Trophoblast cell (in vitro differentiated cells and primary cell): ENCODE measurements at places on chromosomes 3 and 15.

GRCh38 chr3:4972652-4973643 is 6.3 kb upstream of the BHLHE40 start:
- no peaks in the 10 kb centered on the region for H3K27me3 ChIP-seq
- H3K36me3 ChIP-seq, result no peaks in the 10 kb centered on the region
- DNase-seq, result no peak
- peaks cover 7% of the 10 kb centered on the region for H3K4me1 ChIP-seq

- H3K27ac ChIP-seq, result no peak overlapping the region
- H3K4me3 ChIP-seq, result peak overlapping the region; percentile 71
- H3K27me3 ChIP-seq, result peaks cover 22% of the 10 kb centered on the region
- DNase-seq, result no peak
- no peaks in the 10 kb centered on the region for H3K36me3 ChIP-seq
- H3K4me1 ChIP-seq, result peaks cover 2% of the 10 kb centered on the region
Measured at GRCh38 chr3:26624209-26624765, 1.7 kb downstream of the LRRC3B start.

- H3K27ac ChIP-seq, result no peak overlapping the region
- H3K4me1 ChIP-seq, result no peaks in the 10 kb centered on the region
- no peak overlapping the region for H3K4me3 ChIP-seq
- H3K27me3 ChIP-seq, result no peaks in the 10 kb centered on the region
Measured at GRCh38 chr3:48765376-48765775, 48.4 kb upstream of the IP6K2 start.

DNA sequence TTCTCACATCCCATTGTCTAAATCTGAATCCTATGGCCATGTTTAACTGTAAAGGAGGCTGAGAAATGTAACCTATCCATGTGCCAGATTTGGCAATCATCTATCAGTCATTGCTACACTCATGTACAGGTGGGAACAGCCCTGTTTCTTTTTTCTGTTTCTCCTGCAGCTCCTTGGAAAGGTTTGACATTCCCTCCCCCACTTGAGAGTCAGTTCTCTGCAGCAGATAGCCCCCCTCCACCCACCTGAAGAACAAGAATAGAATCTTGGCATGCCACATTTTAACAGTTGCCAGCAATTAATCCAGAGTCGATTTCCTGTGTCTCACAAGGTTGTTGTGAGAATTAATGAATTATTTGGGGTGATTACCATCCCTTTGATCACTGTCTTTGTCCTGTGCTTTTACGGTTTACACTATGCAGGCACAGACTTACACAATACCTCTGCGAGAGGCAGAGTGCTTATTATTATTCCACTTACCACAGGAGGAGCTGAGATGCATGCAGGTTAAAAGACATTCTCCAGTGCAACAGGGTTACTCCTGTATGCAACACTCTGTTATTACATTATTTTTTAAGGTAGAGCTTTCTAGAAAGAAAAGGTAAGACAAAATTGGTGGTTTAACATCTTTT is 351.0 kb upstream of the THRB start:
- H3K4me1 ChIP-seq, result no peaks in the 10 kb centered on the region
- no peak for DNase-seq
- H3K27ac ChIP-seq, result no peak overlapping the region
- no peak overlapping the region for H3K4me3 ChIP-seq
- no peaks in the 10 kb centered on the region for H3K36me3 ChIP-seq

DNA sequence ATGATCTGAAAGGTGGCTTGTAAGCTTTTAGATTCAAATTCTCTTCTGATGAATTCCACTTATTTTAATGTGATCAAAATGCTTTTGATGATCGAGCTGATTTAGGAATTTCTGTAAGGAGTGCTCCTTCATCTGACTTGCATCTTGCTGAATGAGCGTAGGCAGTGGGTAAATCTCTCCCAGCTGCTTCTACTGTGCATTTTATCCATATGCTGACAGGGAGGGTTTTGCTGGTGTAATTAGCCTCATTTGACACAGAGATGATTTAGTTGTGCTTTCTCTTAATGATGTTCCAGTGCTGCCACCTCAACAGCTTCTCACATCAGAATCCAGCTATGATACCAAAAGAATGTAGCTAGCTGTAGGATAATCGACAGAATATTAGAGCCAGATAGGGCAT is 3.8 kb upstream of the LMOD3 start:
- no peak overlapping the region for H3K4me3 ChIP-seq
- no peak for DNase-seq
- no peaks in the 10 kb centered on the region for H3K36me3 ChIP-seq
- H3K27me3 ChIP-seq, result no peaks in the 10 kb centered on the region

DNA sequence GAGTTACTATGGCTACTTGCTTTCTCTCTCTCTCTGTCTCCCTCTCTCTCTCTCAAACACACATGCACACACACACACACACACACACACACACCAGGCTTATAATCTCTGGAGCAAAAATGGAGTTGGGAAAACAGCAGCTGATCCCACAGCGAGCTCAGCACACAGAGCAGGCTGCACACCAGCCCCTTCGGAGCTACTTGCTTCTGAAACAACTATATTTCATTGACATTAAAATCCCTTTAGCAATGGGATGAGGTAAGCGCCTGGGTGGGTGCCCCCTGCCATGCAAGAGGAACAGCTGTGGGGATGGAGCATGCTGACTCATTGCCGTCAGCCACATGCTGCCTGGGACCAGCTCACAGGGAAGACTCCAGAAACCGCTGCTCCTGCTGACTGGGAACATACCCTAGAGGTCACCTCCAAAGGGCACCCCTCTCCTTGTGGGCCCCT is 45.7 kb downstream of the B3GNT5 start:
- peaks cover 8% of the 10 kb centered on the region for H3K4me1 ChIP-seq
- H3K4me3 ChIP-seq, result no peak overlapping the region
- no peak overlapping the region for H3K27ac ChIP-seq
- no peak for DNase-seq
- H3K36me3 ChIP-seq, result no peaks in the 10 kb centered on the region
- no peaks in the 10 kb centered on the region for H3K27me3 ChIP-seq

DNA sequence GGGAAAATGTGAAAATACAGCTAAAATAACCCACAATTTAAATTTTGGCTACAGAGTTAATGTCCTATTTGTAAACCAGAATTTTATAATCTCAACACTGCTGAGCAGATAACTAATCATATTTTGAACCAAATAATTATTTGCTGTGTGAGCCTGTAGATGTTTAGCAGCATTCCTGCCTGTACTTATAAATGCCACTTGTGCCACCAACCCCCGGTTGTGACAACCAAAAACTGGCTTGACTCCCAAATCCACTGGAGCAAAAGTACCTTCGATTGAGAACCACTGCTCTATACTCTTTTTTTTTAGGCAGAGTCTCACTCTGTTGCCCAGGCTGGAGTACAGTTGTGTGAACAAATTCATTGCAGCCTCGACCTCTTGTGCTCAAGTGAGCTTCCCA is 78.5 kb downstream of the CNTN6 start:
- no peaks in the 10 kb centered on the region for H3K4me1 ChIP-seq
- DNase-seq, result no peak
- H3K36me3 ChIP-seq, result no peaks in the 10 kb centered on the region
- no peak overlapping the region for H3K27ac ChIP-seq
- H3K4me3 ChIP-seq, result no peak overlapping the region

DNA sequence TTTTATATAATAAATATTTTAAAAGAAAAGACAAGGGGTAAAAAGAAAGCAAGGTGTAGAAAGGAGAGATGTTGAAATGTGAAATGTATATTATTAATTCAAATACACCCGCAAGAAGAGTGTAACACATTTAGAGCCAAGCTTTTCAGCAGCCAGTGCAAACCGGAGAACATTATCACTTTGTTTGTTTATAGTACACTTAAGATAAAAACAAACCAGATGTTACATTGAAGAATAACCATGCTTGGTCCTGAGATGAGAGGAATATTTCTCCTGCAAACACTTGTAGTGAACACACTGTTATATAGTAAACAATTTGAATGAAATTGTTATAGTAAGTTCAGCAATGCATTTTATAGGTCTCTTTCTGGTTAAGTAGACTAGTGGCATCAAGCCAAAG is 1441.5 kb downstream of the OTOL1 start:
- H3K36me3 ChIP-seq, result no peaks in the 10 kb centered on the region
- no peaks in the 10 kb centered on the region for H3K27me3 ChIP-seq
- no peak overlapping the region for H3K27ac ChIP-seq
- no peak for DNase-seq
- H3K4me3 ChIP-seq, result no peak overlapping the region

DNA sequence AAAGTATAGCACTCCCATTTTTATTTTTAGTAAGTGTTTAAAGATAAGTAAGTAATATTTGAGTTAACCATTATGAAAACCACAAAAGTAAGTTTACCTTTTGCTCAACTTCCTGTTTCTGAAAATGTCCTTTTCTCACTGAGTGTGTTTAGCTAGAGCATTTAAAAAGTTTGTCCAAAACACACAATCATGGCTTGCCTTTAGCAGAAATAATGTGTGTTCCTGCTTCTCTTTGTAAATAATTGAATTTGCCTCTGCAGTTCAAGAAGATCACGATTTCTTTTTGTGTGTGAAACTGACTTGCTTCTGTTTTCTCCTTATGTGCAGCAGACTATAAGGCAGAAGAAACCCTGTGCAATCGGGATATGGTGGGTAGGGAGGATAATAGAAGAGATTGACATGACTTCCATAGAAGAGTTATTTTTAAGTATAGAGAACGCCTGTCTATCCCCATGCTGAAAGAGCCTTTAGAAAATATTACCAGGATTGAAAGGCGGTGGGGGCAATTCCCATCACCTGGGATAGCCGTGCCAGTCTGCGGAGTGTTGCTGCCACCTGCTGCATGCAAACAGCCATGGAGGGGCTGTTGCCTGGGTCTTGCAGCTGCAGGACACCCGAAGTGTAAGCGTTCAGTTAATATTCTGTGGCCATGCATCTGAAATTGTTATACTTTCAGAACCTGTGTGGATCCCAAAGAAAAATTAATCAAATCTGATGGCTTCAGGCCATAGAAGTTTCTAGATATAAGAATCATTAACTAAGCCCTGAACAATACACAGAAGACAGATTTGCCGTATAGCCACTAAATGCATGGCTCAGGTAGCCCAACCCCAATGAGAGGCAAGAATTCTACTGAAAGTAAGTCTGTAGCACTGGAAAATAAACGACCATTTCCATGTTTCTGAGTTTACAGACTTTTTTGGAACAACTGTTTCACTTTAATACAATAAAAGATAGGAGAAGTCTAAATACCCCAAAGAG is 2.4 kb upstream of the CD96 start:
- peak; percentile 53 for DNase-seq
- no peaks in the 10 kb centered on the region for H3K27me3 ChIP-seq
- H3K36me3 ChIP-seq, result no peaks in the 10 kb centered on the region
- H3K27ac ChIP-seq, result no peak overlapping the region
- peaks cover 1% of the 10 kb centered on the region for H3K4me1 ChIP-seq

GRCh38 chr3:72694398-72694797 is 153.8 kb downstream of the SHQ1 start:
- H3K4me1 ChIP-seq, result peaks cover 3% of the 10 kb centered on the region
- no peaks in the 10 kb centered on the region for H3K36me3 ChIP-seq
- H3K27me3 ChIP-seq, result no peaks in the 10 kb centered on the region
- no peak overlapping the region for H3K4me3 ChIP-seq
- no peak overlapping the region for H3K27ac ChIP-seq

- H3K4me3 ChIP-seq, result no peak overlapping the region
- H3K36me3 ChIP-seq, result no peaks in the 10 kb centered on the region
- no peak overlapping the region for H3K27ac ChIP-seq
- no peaks in the 10 kb centered on the region for H3K27me3 ChIP-seq
Measured at GRCh38 chr3:54863786-54864185, 64.1 kb downstream of the LRTM1 start.

GRCh38 chr3:185253645-185254410 is at the start of gene EHHADH:
Gene EHHADH (minus strand): TSS chr3:185254049. CDS start chr3:185254022, 27 bp downstream.
- no peak within 1 kb of the TSS for H3K27ac ChIP-seq
- H3K4me3 ChIP-seq, result peak within 1 kb of the TSS; percentile 68
- H3K4me1 ChIP-seq, result no peaks in the 10 kb centered on the region
- peak; percentile 41 for DNase-seq
- H3K27me3 ChIP-seq, result no peaks in the 10 kb centered on the region
- H3K36me3 ChIP-seq, result no peaks in the 10 kb centered on the region

DNA sequence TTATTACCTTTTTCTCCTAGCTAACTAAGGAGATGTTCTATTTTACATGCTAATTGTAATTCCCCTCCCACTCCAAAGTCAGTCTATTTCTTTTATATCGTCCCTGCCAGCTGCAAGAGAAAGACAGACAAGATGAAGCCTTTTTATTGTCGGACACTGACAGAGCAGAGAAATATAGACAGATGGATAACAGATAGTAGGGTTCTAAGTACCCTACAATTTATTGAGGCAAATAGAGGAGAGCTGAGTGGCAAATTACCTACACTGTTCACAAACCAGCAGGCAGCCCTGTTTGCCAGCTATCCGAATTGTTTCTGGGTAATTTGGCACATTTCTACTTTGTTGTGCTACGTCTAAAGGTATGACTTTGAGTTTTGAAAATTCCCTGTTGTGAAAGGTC is 392.3 kb upstream of the ZNF717 start:
- no peak overlapping the region for H3K27ac ChIP-seq
- no peaks in the 10 kb centered on the region for H3K4me1 ChIP-seq
- DNase-seq, result no peak
- no peaks in the 10 kb centered on the region for H3K27me3 ChIP-seq

- H3K27me3 ChIP-seq, result no peaks in the 10 kb centered on the region
- no peaks in the 10 kb centered on the region for H3K36me3 ChIP-seq
- H3K4me3 ChIP-seq, result no peak overlapping the region
Measured at GRCh38 chr15:92112180-92112579, 258.7 kb downstream of the SLCO3A1 start.

GRCh38 chr3:25424614-25425013 is 3.4 kb upstream of the RARB start:
- peak overlapping the region; percentile 87 for H3K27ac ChIP-seq
- H3K4me3 ChIP-seq, result no peak overlapping the region

GRCh38 chr15:62306851-62307504 is 141.9 kb upstream of the C2CD4B start:
- H3K4me1 ChIP-seq, result no peaks in the 10 kb centered on the region
- DNase-seq, result peak; percentile 68
- no peaks in the 10 kb centered on the region for H3K36me3 ChIP-seq
- no peaks in the 10 kb centered on the region for H3K27me3 ChIP-seq
- H3K27ac ChIP-seq, result no peak overlapping the region
- H3K4me3 ChIP-seq, result no peak overlapping the region

DNA sequence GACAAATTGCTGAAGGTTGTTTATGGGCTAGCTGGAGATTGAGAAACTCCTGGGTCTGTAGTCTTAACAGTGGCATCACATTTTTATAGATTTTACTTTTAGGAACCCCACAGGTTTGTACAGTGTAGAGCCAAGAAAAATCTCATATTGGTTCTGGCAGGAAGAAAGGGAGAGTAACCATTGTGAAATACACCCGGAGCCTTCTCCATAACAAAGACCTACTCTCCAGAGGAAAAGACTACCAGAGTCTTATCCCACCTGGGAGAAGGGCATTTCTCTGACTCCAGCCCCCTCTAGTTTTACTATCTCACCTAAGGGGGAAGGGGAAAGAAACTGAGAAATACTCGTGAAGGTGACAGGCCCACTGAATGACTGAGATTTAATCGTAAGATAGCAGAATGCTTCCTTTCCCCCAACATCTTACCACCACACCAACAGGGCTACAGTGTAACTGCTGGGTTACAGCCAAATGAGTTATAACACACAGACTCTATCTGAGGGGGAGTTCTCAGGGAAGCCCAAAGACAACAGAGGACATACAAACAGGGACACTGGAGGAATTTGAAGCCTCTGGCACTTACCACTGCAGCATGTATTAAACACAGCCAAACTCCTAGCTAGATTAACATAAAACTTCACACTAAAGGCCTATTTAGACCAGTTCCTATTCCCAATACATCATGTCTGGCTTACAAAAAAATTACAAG is 56.1 kb downstream of the SYN2 start:
- no peaks in the 10 kb centered on the region for H3K27me3 ChIP-seq
- no peaks in the 10 kb centered on the region for H3K36me3 ChIP-seq
- no peaks in the 10 kb centered on the region for H3K4me1 ChIP-seq
- DNase-seq, result no peak
- no peak overlapping the region for H3K4me3 ChIP-seq

GRCh38 chr3:136562026-136562425 is 190.2 kb downstream of the STAG1 start:
- H3K27me3 ChIP-seq, result no peaks in the 10 kb centered on the region
- H3K4me3 ChIP-seq, result no peak overlapping the region
- H3K4me1 ChIP-seq, result no peaks in the 10 kb centered on the region
- H3K27ac ChIP-seq, result no peak overlapping the region
- DNase-seq, result no peak
